DMS79 (cell line): ENCODE measurements at places on chromosomes 3 and 15.

- no peak for DNase-seq
These were observed 3.2 kb downstream of the PFKFB4 start for GRCh38 chr3:48553361-48553760.

DNA sequence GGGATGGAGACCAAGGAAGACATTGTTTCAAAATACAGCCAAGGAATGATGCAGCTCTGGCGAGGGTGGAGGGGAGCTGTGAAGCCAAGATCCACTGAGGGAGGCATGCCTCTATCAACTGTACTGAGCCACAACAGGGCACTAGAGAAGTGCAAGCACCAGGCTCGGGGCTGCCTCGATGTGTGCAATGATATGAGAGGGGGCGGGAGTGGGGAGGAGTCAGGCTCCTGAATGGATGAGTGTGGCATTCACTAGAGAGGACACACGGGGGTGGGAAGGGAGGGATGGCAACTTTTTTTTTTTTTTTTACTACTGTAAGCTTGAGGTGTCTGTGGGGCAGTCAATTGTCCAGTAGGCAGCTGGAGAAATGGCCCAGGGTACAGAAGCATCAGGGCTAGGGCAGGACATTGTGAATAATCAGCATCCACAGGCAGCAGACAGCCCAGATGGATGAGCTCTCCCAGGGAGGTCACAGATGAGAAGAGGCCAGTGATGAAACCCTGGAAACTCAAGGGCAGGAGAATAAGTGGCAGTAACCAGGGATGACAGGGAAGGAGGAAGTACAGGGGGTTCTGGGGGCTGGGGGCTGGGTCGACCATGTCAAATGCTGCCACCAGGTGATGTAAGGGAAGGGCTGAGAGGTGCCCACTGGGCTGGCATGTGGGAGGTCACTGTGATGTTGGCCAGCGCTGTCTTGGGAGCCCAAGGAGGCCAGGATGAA is 5.9 kb downstream of the STOML1 start:
- DNase-seq, result no peak

DNA sequence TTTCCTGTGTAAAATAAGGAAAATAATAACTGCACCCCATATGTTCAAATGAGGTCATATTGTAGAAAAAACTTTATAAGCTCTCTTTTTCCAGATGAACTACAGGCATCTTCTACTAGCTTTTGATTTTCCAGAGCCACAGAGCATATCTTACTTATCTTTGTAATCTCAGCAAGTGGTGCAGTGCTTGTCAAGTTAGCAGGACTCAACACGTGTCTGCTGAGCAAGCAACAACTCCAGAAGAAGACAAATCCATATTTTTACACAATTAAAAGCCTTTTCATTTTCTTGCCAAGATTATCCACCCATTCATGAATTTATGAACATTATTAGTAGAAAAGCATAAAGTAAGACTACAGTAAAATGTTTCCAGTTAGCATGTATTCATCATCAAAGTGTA is 14.4 kb upstream of the TSC22D2 start:
- DNase-seq, result no peak

GRCh38 chr3:72776-73175 is 123.8 kb upstream of the CHL1 start:
- DNase-seq, result no peak

DNA sequence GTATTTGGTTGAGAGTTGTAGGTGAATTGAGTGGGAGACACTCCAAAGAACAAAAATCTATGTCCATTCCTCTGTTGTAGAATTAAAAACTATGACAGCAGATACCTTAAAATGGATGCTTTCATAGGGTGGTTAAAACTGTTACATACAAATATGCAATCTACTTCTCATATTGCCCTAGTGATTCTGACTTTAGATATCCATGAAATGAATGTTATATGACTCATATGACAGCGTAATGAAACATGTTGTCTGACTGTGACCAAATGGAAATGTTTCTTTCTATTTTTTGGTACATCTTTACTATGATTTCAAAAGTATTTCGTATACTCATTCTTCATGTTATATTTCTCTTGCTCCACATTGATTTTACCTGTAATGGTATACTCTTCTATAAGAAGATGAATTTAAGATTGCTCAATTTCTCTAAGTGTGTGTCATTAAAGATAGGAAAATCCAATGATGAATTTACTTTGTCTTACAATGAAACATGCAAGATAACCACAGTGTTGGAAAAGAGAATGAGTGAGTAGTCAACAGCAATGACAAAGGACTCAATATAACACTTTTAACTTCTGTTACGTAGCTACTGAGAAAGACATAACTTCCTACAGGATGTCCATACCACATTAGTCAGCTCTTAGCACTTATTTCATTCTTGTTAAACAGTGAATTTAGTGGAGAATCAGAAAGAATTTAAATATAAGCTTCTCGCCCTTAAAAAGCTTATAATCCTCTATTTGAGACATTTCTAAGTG is 79.3 kb upstream of the LSAMP start:
- no peak for DNase-seq

DNA sequence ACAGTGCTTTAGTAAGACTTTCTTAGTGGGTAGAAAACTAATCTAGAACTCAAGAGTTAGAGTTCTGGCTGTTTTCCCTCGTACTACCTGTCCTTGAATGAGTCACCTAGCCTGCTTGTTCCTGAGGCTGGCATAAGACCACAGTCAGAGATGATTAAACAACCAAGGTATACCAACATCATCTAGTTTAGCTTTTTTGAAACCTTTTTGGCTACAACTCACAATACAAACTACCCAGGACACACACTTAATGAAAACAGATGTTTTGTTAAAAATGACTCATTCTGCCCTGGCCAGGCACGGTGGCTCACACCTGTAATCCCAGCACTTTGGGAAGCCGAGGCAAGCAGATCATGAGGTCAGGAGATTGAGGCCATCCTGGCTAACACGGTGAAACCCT is 4.6 kb downstream of the MCCC1 start:
- no peak for DNase-seq

- no peak for DNase-seq
These were observed 2.6 kb downstream of the ITIH1 start for GRCh38 chr3:52779837-52780585.
